ENCODE measurements at places on chromosomes 16 and 17.

DNA sequence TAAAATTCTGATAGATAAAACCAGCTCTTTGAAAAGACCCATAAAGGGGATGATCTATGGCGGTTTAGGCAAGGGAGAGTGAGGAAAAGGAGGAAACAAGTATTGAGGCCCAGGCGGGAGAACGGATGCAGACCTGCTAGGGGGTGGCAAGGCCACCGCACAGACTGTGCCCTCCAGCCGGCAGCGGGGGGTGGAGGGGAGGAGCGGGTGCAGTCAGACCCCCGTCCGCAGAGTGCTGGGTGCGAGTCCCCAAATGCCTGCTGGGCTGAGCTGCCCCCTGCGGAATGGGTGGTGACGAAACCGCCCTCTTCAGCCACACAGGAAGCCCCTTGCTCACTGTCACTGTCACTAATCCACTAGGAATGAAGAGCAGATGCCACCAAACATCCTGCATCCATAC lies 46.0 kb downstream of the LMF1 start:
- DNase-seq, result no peak

- DNase-seq, result no peak
These were observed 131.3 kb downstream of the NLK start for GRCh38 chr17:28173801-28174200.

- no peak for DNase-seq
These were observed 239.8 kb downstream of the CHD9NB start for GRCh38 chr16:52812678-52813556.

DNA sequence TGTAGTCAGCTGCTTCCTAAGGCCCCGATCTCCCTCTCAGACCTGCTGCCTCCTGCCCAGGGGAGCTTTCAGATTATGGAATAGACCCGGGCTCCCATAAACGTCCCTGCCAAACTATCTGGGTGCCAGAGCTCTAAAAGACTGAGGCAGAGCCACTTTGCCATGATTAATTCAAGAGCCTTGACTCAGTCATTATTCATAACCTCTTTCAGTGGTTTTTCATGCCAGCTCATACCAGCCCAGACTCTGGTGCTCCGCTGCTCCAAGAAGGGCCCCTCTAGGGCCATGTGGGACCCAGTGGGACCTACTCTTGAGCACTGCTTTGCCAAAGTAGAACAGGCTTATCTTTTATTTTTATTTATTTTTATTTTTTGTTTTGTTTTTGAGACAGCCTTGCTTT lies 23.9 kb downstream of the DNAI2 start:
- no peak for DNase-seq

- DNase-seq, result no peak
These were observed 13.6 kb downstream of the CDH16 start for GRCh38 chr16:66904846-66905632.

DNA sequence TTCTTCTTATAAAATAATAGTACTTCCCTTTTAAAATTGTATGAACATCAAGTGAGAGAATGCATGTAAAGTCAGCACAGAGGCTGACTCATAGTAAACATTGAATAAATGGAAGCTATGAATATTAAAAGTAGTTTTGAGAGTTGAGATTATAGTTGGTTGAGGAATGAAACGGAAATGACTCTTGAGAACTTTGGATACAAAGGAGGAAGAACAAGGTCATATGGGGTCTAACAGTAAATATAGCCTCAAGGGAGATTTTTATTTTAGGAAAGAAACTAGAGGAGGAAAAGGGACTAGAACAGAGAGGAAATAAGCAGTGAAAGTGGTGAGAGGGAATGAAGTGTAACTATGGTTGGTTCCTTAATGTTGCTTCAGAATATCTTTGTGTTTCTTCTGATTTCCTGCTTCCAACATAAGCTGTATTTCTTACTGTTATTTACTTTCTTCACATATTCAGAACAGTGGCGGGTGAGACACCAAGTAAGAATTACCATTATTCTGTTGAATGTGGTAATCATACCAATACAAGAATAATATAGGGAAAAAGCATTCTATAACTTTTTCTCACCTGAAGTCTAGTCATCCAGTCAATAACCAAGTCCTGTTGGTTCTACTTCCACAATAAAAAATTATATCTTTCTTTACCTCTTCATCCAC lies 165.1 kb downstream of the CHD9 start:
- no peak for DNase-seq

- peak; percentile 37 for DNase-seq
These were observed 89.0 kb upstream of the DNAH17 start for GRCh38 chr17:78665952-78666920.

- peak; percentile 43 for DNase-seq
These were observed 5.3 kb downstream of the DOC2A start for GRCh38 chr16:30005341-30006094.

- DNase-seq, result peak; percentile 48
These were observed 32.7 kb upstream of the CDH1 start for GRCh38 chr16:68704232-68704867.

DNA sequence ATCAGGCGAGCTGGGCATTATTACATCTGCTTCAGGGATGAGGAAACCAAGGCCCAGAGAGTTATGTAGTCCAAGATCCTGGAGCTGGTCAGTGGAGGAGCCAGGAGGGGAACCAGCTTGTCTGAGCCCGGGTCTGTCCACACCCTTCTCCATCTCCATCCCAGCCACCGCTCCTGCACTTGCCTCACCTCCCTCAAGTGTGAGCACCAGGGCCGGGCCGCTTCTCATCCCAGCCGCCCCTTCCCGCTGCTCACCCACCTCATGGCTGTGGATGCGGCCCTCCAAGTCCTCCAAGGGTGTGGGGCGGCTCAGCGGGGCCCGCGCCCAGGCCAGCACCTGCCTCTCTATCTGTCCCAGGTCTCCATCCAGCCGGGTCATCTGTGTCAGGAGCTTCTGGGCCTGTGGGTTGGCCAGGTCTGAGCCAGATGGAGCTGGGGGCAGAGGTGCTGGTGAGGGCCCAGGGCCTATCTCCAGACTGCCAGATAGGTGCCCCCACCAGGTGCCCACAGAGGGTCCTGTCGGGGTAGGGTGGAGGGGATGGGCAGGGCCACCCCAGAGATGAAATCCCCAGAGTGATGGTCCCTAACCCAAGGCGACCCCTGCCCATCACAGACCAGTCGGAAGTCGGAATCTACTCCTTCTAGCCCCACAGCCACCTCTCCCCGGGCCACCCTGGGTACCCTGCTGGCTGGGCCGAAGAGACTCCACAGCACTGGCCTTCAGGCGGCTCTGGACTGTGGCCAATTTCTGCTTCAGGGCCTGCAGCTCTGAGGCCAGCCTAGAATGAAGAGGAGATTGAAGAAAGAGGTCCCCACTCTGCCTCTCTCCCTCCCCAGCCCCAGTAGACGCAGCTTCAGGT lies 9.4 kb downstream of the EVPL start:
- DNase-seq, result no peak

DNA sequence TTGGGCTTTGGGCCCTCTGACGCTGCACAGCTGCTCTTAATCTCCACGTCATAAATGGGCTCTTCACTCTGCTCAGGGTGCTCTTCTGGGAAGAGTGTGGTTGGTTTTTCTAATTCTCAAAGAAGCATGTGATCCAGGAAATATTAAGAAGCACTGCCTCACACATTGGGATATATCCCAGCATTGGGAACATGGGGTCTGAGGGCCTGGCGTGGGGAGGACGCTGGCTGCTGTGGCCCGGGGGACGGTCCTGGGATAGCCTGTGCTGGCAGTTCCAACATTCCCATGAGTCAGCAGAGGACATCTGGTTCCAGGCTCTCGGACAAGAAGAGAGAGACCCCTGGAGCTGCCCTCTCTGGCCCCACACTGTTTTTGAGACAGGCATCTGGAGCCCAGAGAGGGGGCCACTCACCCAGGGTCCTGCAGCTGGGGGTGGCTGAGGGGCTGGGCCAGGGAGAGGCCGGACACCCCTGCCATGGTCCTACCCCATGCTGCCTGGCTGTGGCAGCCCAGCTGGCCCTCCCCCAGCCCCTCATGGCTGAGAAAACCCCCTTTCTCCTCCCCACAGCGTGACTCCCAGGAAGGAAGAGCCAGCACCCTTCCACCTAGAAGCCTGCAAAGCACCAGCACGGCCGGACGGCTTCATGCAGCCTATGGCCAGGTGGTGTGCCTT lies 58.8 kb downstream of the NT5M start:
- DNase-seq, result no peak

DNA sequence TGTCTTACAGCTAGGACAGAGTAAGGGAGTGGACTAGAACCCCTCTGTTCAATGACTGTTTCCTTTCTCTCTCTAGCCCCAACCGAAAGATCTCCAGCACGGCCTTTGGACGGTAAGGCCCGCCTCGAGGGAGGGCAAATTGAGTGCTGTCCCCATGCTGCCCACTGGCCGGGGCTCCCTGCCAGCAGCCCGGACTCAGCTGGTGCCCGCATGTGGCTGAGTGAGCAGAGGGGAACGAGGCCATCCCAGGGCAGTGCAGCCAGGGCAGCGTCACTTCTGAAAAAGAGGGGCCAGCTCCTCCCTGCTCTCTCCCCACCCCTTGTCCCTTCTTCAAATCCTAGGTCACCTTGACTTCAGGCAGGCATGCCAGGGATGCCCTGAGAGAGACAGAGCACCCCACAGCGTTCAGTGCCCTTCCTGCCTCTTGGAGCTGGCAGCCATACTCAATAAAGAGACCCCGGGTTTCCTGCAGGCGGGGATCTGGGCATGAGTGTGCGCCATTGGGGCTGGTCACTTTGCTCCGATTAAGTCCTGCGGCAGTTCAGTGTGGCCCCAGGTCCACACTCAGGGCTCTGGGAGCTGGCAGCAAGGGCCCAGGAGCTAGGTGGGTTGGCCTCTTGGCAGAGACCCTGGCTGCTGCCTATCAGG lies 130.9 kb downstream of the RAB11FIP4 start:
- no peak for DNase-seq

- no peak for DNase-seq
These were observed 82.2 kb upstream of the ARL4D start for GRCh38 chr17:43316522-43317142.

GRCh38 chr16:79265701-79266100 lies 334.8 kb downstream of the MAF start:
- no peak for DNase-seq

- DNase-seq, result no peak
These were observed 8.0 kb upstream of the C16orf96 start for GRCh38 chr16:4548124-4548523.

GRCh38 chr17:45852535-45853297 lies 8.0 kb downstream of the SPPL2C start:
- DNase-seq, result peak; percentile 62

DNA sequence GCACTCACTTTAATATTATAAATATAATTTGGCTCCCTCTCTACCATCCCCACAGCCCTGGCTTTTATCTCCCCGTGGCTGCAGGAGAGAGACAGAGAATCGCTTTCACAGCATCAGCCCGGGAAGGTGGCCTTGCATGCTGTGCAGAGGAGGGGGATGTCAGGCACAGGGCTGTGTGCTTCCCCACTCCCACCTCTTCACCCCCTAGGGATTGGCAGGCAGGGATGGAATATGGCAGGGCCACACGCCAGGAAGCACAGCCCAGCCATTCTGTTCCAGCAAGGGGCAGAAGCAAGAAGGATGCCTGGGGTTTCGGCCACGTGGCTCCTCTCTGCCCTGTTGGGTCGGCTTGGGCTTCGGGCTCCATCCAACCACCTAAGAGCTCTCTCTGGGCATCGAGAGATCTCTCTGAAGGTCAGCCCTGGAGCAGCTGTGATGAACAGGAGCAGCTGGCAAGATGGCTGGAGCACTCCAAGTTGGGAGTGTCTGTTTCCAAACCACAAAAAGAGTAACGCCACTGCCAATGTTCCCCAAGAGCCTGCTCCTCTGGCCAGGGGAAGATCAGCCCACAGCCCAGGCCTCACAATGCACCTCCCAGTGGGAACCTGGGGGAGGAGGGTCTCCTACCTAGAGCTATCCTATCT lies 223.2 kb downstream of the C16orf78 start:
- no peak for DNase-seq

DNA sequence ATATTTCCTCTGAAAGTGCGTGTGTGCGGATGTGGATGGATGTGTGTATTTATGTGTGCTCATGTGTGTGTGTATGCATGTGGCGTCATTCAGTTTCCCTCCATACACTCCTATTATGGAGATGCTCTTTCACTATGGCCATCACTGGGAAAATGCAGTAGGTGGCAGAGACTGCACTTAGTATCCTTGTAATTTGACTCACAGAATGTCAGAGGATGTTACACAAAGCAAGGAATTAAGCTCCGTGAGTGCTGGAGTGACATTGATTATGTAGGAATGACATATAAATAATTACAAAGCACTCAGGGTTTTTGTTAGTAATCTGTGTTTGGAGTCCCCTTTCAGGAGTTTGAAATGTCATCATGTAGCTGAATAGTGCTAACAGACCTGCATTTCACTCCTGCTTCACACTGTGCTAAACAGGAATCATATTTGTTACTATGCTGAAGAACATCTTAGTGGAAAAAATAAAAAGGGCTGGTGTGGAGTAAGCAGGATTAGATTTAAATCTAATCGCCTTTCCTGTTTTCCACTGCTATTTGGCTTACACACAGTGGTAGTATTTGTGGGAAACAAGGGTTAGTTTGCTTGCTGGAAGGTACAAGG lies 59.6 kb downstream of the HS3ST4 start:
- no peak for DNase-seq

DNA sequence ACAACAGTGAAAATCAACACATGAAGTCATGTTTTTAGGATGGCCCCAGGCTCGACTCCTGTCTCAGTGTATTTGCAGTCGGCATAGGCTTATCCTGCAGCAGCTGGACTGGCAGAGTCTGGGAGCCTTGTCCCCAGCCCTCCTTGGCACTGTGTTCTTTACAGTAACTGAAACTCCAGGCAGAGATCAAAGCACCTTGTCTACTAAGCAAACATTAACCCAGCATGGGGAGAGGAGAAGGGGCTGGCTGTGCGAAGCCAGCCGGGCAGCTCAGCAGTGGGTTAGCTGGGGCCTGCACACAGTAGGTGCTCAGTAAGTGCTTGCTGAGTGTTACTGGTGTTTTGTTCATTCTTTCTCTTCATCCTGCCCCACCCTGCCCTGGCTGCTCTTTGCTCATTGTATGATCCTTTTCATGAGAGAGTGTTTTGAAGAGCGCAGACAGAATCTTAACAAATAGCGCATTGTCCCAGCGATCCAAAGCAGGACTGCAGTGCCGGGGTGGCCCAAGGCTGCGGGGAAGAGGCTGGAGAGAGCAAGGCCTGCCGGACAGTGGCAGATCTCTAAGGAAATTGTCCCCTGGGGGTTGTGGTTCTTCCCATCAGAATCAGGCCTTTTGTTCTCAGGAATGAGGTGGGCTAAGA lies 23.5 kb upstream of the ITGB4 start:
- DNase-seq, result no peak

- DNase-seq, result peak; percentile 60
These were observed 3.6 kb downstream of the PIEZO1 start for GRCh38 chr16:88781140-88782077.

DNA sequence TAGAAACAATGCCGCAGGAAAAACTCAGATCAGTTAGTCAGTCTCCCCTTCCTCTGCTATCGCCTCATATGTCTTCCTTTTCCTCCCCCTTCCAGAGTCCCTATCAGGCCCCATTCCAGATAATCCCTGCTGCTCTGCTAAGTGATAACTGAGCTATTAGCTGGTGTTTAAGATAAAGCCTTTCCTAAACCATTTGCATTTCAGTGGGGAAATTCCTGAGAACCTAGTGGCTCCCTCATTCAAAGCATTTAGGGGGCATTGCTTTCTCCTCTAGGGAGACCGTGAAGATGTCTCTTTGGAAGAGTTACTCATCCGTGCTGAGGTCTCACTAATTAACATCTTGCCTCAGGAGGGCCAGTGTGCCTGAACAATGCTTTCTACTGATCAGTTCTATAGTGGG lies 401.6 kb downstream of the NPIPA7 start:
- no peak for DNase-seq
